ENCODE measurements at places on chromosomes 2 and 18.

GRCh38 chr2:70922235-70923234, 13.2 kb upstream of the ATP6V1B1 start:
- H3K4me1 ChIP-seq: no peaks in the 10 kb centered on the region
- peaks cover 4% of the 10 kb centered on the region for H3K27me3 ChIP-seq
- DNase-seq: no peak
- no peak overlapping the region for H3K27ac ChIP-seq
- H3K36me3 ChIP-seq: no peaks in the 10 kb centered on the region
- H3K4me3 ChIP-seq: no peak overlapping the region

DNA sequence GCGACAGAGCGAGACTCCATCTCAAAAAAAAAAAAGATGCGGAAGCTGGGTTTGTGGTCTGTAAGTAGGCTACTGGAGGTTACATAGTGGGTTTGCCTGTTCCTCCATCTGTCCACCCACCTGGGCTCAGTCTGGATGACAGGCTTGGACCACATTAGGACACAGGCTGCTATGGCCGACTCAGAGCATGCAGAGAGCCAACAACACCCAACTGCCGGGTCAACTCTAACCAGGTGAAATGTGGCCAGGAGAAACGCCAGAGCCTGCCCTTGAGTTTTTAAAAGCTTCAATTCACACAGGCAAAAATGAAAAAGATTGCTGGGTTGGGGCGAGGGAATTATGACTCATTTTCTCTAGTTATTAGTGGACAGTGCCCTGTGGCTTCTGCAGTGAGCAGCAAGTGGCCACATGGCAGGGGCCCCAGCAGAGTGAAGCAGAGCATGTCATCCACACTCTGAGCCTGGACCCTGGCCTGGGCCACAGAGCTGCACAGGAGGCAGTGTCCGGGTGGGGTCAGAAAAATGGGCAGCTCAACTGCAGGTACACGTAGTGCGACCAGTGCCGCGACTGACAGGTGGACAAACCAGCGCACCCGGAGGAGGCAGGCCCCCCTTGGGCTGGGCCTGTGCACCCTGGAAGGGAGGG, 67.4 kb downstream of the BIN1 start:
- no peaks in the 10 kb centered on the region for H3K27me3 ChIP-seq
- H3K4me1 ChIP-seq: peaks cover 6% of the 10 kb centered on the region
- H3K36me3 ChIP-seq: no peaks in the 10 kb centered on the region
- H3K4me3 ChIP-seq: no peak overlapping the region

DNA sequence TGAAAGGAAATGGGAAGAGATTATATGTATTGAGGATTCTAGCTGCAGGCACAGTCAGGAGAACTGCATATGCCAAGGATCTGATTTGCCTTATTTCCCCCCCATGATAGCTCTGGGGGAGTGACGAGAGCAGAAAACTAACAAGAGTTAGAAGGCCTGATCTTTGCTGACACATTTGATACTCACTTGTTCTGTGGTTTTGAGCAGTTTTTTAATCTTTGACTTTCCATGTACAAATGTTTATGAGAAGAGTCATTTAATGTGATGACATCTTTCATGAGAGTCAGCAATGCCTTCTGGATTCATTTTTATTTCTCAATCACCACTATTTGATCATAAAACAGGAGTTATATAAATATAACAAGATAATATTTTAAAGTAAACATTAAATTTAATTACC, 12.7 kb upstream of the SERPINB7 start:
- no peak overlapping the region for H3K27ac ChIP-seq
- H3K4me3 ChIP-seq: no peak overlapping the region
- no peaks in the 10 kb centered on the region for H3K4me1 ChIP-seq

DNA sequence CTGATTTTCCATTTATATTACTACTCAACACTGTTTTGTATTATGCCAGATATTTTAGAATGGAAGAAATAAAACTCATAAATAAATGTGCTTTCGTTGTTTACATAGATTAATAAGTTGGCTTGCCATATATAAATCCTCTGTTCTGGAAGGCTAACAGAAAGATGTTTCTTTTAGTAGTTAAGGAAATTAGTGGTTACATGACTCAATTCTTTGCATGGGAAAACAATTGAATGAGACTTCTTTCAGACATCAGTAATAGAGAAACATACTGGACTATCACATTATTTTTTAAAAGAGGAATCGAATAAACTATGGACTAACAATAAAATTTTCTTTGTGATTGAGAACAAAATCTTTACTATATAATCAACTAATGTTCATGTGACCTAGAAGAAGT, 336.5 kb downstream of the KCNS3 start:
- H3K27me3 ChIP-seq: peaks cover 6% of the 10 kb centered on the region
- no peaks in the 10 kb centered on the region for H3K4me1 ChIP-seq
- H3K36me3 ChIP-seq: no peaks in the 10 kb centered on the region
- H3K27ac ChIP-seq: no peak overlapping the region
- no peak overlapping the region for H3K4me3 ChIP-seq

- no peaks in the 10 kb centered on the region for H3K4me1 ChIP-seq
- H3K4me3 ChIP-seq: no peak overlapping the region
- H3K27ac ChIP-seq: no peak overlapping the region
- H3K27me3 ChIP-seq: no peaks in the 10 kb centered on the region
- no peaks in the 10 kb centered on the region for H3K36me3 ChIP-seq
These were observed 100.1 kb upstream of the MAP2 start for GRCh38 chr2:209323738-209324137.

- no peak overlapping the region for H3K27ac ChIP-seq
- no peak for DNase-seq
- no peaks in the 10 kb centered on the region for H3K4me1 ChIP-seq
- no peak overlapping the region for H3K4me3 ChIP-seq
- H3K27me3 ChIP-seq: peaks cover 5% of the 10 kb centered on the region
These were observed 445.8 kb upstream of the ACVR2A start for GRCh38 chr2:147398996-147399395.
